Sciatic nerve (tissue), 2 donors: ENCODE measurements at places on chromosomes 5 and 9. TPM values are rescaled to one million over a fixed set of nuclear protein-coding genes. Genes with fewer than 3 reads are reported as not detected.

GRCh38 chr5:27773166-27773565, 734.8 kb upstream of the CDH9 start:
- no peak for DNase-seq

- no peak for DNase-seq
Observed at GRCh38 chr5:67934976-67935375, 280.6 kb upstream of the PIK3R1 start.

GRCh38 chr9:114787781-114788498, 17.9 kb downstream of the TNFSF15 start:
- no peak for DNase-seq

DNA sequence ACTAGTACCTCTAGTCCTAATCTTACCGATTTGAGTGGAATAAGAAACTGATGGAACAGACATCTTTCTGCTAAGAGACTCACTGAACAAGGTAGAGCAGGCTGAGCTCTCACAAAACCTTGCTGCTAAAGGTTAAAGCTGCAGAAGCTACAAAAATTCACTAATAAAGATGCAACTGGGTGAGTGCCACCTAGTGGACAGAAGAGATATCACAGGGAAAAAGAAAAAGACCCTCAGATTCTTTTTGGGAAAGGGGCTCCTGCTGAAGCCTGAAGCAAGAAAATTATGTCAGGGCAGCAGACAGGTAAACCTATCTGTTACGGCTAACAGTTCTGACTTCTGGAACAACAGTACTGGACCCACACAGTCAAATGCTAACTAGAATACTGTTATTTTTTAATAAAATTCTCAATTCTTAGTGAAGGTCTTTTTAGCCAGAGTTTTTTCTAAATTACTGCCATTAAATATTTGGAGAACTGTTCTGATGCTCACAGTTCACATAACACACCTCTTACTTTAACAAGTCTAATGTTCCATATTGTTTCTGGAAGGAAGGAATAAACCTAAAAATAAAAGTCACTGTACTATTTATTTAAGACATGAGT, 51.2 kb downstream of the DIAPH1 start:
- no peak for DNase-seq

Gene GDA
- 2.4 TPM for total RNA-seq

Gene DMGDH
- total RNA-seq = 8.0 TPM
